ENCODE measurements at places on chromosomes 6 and 20.

- peak; percentile 87 for DNase-seq
Measured at GRCh38 chr6:67248077-67248476, 1387.0 kb upstream of the ADGRB3 start.

GRCh38 chr20:1920252-1920651 is 25.0 kb downstream of the SIRPA start:
- no peak for DNase-seq

DNA sequence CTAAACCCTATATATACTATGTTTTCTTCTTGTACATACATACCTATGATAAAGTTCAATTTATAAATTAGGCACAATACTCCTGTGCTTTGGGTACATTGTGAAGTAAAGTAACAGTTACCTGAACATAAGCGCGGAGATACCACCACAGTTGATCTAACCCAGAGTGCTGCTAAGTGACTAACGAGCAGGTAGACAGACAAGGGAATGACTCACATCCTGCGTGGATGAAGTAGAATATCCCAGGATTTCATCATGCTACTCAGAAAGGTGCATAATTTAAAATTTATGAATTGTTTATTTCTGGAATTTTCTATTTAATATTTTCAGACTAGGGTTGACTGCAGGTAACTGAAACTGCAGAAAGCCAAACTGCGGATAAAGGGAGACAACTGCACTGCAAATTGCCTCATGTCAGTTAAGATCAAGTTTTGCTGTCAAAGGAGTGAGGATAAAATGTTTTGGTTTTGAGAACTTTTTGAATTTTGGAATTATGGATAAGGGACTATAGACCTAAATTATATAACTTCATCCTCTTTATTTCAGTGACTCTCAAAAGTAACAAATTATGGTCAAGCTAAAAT is 14.4 kb downstream of the MKKS start:
- no peak for DNase-seq

DNA sequence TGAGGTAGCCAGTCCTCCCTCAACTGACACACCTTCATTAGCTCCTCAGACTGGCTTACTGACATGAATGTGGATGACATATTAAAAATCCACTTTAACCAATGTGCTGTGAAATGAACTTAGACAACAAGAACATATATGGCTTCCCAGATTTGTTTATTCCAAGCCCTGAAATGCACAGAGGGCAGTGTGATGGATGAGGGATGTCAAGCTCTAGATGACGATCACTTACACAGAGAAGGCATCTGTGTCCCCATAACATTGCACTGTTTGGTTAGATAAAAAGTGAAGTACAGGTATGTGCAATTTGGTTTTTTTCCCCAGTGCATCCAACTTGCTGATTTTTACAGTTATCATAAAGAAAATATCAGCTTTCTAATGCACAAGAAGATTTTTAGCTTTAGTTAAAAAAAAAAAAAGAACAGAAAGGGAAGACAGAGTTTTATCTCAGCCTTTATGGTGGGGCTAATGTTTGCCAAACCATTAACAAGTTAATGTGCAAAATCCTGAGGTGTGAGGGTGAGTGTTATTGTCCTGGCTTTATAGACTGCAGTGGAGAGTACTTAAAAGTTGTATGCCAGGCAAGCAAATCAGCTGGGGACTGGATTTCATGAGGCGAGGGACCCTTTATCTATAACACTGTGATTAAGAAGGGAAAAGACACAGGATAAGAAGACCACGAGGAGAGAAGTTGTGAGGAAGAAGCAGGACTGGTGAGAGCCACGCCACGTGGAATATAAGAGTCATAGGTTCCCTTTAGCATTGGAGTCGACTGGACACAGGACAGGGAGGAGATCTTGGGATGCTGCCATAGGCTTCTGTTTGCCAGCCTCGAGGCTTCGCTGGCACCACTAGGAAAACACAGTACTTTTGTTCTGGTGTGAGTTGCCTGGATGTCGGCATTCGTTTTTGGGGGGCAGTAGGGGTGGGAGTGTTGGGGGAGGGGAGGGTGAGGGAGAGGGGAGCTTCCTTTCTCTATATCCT is 90.0 kb upstream of the BACH2 start:
- DNase-seq, result no peak

GRCh38 chr6:24858177-24858653 is 59.5 kb upstream of the ARMH2 start:
- peak; percentile 87 for DNase-seq

- DNase-seq, result no peak
Measured at GRCh38 chr6:38085031-38085430, 265.5 kb downstream of the ZFAND3 start.

- no peak for DNase-seq
Measured at GRCh38 chr20:42123981-42124473, 505.9 kb upstream of the CHD6 start.

DNA sequence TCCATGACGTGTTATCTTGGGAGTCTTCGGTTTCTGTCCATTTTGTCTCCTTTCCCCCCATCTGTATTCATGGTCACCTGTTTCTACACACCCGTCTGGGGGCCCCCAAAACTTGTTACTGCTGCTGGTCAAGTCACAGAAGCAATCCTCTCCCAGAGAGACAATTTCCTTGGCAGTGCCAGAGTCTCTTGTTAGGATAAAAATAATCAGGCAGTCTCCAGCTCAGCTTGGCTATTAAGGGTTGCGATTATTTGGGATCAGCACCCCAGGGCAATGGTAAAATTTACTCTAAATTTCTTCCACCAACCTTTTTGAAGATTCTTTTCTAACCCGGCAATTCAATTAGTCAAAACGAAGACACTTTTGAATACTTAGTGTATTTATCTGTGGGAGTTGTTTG is 229.1 kb upstream of the JARID2 start:
- no peak for DNase-seq
